ENCODE measurements at places on chromosomes 4 and X.

GRCh38 chr4:43332052-43332425 lies 439.5 kb downstream of the GRXCR1 start:
- DNase-seq, result no peak

DNA sequence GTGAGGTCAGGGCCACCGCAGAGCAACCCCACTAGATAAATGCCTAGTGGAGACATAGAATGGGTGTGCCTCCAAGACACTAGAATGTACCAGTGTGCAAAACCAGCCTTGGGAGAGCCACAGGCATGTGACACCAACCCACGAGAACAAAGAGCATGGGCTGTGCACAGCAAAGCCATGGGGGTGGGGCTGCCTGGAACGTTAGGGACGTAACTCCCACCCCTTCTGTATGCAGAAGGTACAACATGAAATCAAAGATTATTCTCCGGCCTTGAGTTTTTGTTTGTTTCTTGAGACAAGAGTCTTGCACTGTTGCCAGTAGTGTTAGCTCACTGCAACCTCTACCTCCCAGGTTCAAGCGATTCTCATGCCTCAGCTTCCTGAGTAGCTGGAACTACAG lies 99.5 kb downstream of the MID1IP1 start:
- no peak for DNase-seq

DNA sequence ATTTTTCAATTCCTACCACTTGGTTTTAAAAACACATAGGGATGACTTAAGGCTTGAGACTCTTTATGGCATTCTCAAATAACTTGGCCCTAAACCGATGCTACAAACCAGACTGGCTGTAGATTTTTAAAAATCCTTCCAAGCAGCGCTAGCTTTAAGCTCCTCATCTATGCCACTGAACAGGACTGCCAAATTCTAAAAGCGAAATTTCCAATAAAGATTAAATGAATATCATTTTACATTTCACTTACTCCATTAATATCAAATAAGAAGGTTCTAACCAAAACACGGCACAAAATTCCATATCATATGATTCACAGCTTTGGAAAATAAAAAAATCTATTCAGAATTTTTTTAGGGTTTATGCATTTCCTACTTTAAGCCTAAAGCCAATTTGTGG lies 134.2 kb downstream of the FANCB start:
- DNase-seq, result no peak

- DNase-seq, result peak; percentile 65
Measured at GRCh38 chrX:71103110-71103983, 3.2 kb downstream of the CXorf65 start.

- peak; percentile 41 for DNase-seq
Measured at GRCh38 chr4:2500547-2500946, 31.6 kb downstream of the RNF4 start.
